Naive B cell (primary cell): ENCODE measurements at places on chromosomes 5 and 9. TPM values are rescaled to one million over a fixed set of nuclear protein-coding genes. Genes with fewer than 3 reads are reported as not detected.

ESM1 gene
- not detected for polyA plus RNA-seq

DNA sequence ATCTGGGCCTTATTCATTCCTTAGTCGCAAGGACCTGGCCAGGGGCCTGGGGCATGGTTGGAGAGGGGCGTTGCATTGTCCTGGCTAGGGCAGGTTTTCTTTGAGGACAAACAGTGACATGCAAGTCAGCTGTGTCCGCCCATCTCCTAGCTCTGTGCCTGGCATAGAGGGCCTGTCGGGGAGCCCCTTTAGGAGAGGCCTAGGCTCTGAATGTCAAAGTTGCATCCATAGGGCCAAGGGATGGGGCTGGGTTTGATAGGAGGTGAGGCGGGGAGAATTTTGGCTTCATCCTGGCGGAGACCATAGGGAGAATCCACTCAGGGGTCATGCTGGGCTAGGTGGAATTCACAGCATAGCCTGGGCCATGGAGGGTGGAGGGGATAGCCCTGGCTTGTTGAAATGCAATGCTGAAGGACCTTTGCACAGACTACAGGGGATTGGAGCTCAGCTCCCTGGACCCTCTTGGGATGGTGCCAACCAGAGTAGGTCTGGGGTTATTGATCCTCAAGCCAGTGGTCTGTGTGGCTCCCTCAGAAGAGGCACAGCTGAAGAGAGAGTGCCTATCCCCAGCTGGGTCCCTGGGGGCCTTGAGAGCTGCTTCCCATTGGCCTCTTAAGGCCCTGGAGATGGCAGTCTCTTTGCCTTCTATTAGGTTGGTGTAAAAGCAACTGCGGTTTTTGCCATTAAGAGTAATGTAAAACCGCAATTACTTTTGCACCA, 104.0 kb downstream of the RGS3 start:
- H3K36me3 ChIP-seq = no peaks in the 10 kb centered on the region
- DNase-seq = no peak
- H3K4me1 ChIP-seq = peaks cover 18% of the 10 kb centered on the region
- H3K27ac ChIP-seq = no peak overlapping the region
- peaks cover 8% of the 10 kb centered on the region for H3K27me3 ChIP-seq

- H3K27ac ChIP-seq = no peak overlapping the region
- no peaks in the 10 kb centered on the region for H3K4me1 ChIP-seq
- H3K4me3 ChIP-seq = no peak overlapping the region
- no peaks in the 10 kb centered on the region for H3K36me3 ChIP-seq
- no peak for DNase-seq
These were observed 253.3 kb downstream of the MRPS30 start for GRCh38 chr5:45062044-45062443.

GRCh38 chr5:67297376-67297775, 100.8 kb upstream of the CD180 start:
- no peaks in the 10 kb centered on the region for H3K27me3 ChIP-seq
- no peaks in the 10 kb centered on the region for H3K4me1 ChIP-seq
- DNase-seq = no peak
- no peak overlapping the region for H3K27ac ChIP-seq
- no peak overlapping the region for H3K4me3 ChIP-seq

GRCh38 chr5:132465059-132465707, 25.4 kb downstream of the IRF1 start:
- DNase-seq = no peak
- H3K27ac ChIP-seq = peak overlapping the region; percentile 93
- H3K36me3 ChIP-seq = no peaks in the 10 kb centered on the region
- H3K27me3 ChIP-seq = no peaks in the 10 kb centered on the region
- H3K4me3 ChIP-seq = peak overlapping the region; percentile 74
- H3K4me1 ChIP-seq = peaks cover 94% of the 10 kb centered on the region

GRCh38 chr5:99010294-99010693, 81.5 kb upstream of the CHD1 start:
- no peak overlapping the region for H3K4me3 ChIP-seq
- no peak for DNase-seq
- H3K27me3 ChIP-seq = no peaks in the 10 kb centered on the region
- peaks cover 6% of the 10 kb centered on the region for H3K4me1 ChIP-seq
- H3K27ac ChIP-seq = no peak overlapping the region

DNA sequence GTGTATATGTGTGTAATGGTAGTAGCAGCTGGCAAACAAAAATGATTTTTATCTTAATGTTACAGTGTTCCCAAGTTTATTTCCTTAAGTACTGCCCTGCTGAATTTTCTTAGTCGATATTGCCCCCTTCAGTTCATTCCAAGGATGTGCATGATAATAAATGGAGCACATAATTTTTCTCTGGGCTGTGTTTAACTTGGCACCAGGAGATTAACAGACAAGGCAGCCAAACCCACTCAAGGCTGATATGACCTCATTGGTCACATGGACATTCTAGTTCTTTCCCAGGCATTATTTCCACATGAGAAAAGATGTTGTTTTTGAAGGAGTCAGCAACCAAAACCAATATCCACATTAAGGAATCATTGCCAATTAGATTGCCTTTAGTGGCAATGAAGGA, 61.8 kb downstream of the COX7C start:
- H3K27ac ChIP-seq = no peak overlapping the region
- H3K27me3 ChIP-seq = peaks cover 17% of the 10 kb centered on the region
- H3K4me1 ChIP-seq = no peaks in the 10 kb centered on the region
- no peaks in the 10 kb centered on the region for H3K36me3 ChIP-seq
- DNase-seq = no peak

- no peaks in the 10 kb centered on the region for H3K36me3 ChIP-seq
- H3K27ac ChIP-seq = peak overlapping the region; percentile 67
- no peaks in the 10 kb centered on the region for H3K27me3 ChIP-seq
These were observed 1.3 kb upstream of the RNU6ATAC start for GRCh38 chr9:134165357-134166315.

- no peaks in the 10 kb centered on the region for H3K4me1 ChIP-seq
- H3K27me3 ChIP-seq = no peaks in the 10 kb centered on the region
- no peak overlapping the region for H3K27ac ChIP-seq
- H3K4me3 ChIP-seq = no peak overlapping the region
These were observed 287.1 kb upstream of the ZNF462 start for GRCh38 chr9:106575823-106576222.
